CD4-positive, alpha-beta T cell treated with Interleukin-1 beta for 1 hour (primary cell): ENCODE measurements at places on chromosomes 7 and 10.
A peak's percentile ranks its signal among the peaks of the same experiment; 100 is the strongest.

DNA sequence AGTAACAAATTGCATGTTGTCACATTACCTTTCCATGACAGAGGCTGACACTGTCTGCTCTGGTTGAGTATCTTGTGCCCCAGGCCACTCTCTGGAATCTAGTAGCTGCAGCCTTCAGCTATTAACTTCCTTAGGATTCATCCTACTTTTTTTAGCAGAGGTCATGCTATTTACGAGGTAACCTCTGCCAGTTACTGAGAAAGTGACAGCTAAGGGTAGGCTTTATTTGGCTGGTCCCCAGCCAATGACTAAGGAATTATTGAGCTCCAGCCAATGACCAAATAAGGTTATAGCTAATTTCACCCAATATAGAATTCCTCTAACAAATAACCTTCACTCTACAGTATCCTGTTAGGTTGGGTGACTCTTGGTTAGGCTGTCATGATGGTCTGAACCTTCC, 1361.7 kb downstream of the XPNPEP1 start:
- no peak for DNase-seq

GRCh38 chr7:18529239-18529638, 33.7 kb downstream of the HDAC9 start:
- DNase-seq: no peak

DNA sequence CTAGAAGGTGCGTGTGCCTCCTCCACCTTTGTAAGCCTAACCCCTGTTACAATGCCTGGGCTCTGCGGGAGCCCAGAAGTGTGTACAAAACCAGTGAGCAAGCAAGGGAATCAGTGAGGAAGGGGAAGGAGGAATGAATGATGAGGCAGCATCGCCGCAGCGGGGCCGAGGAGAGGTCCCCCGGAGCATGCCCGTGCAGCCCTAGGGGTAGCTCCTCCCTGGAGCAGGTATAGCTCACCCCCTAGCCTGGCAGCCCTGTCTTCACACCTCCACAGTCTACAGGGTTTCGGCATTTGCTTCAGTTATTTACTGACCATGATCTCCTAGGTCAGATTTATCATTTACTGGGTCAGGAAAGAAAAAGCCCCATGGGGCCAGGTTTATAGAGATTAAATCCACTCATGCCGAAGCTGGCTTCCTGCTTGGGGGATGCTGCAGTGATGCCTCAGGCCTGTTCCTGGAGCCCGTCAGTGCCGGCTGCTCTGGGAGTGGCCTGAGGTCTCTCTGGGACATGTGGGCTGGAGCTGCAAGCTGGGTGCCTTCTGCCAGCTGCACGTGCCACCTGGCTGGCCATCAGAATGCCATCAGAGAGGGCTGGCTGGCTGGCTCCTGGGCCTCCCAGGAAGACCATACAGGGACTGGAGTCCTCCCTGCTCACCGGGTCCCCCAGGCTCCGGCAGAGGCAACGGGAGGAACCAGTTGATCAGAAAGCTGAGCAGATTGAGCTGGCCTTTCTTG, 138.9 kb downstream of the GRK5 start:
- DNase-seq: no peak

- no peak for DNase-seq
Measured at GRCh38 chr7:1106793-1107421, 19.0 kb downstream of the GPER1 start.

DNA sequence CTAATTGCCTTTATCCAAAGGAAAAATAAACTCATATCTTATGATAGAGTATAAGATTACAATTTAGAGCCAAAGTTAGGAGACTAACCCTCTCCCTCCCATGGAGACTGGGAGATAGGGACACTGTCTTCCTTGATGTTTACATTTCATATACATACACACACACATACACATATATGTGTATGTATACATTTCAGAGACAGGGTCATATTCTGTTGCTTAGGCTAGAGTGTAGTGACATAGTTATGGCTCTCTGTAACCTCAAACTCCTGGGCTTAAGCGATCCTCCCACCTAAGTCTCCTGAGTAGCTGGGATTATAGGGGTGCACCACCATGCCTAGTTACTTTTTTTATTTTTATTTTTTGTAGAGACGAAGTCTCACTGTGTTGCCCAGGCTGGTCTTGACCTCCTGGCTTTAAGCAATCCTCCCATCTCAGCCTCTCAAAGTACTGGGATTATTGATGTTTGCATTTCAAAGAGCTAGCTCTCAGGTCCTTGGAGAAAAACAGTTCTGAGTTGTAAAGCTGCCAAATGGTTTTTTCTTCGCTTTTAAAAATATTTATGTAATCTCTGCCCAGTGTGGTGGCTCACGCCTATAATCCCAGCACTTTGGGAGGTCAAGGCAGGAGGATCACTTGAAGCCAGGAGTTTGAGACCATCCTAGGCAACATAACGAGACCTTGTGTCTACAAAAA, 8.1 kb upstream of the REPIN1 start:
- no peak for DNase-seq

- no peak for DNase-seq
Measured at GRCh38 chr7:130989101-130989795, 255.2 kb upstream of the KLF14 start.

DNA sequence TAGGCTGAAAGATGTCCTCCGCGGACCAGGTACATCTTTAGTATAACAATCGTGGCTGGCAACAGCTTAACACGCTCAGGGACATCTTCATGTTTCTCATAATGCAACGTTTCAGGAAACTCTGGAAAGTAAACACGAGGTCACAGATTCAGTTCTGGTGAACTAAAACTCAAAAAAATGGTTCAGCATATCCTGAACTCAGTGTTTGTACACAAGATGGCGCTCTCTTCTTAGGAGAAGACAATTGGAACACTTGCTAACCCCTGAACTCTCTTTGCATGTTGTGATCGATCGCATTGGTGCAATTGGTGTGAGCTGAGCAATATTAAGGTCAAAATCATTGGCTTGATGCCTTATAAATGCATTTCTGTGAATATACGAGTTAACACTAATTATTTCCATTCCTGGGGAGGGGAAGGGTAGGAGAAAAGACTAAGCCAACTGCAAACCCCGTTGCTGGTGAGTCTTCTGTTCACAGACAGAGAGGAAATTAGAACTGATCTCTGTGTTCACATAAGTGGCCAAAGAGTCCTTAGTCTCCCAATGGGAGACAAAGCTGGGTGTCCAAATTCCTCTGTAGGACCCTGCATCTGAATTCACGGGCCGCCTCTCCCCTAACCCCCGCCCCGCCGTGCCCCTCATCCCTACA, 52.6 kb upstream of the FAM180A start:
- DNase-seq: peak; percentile 13

DNA sequence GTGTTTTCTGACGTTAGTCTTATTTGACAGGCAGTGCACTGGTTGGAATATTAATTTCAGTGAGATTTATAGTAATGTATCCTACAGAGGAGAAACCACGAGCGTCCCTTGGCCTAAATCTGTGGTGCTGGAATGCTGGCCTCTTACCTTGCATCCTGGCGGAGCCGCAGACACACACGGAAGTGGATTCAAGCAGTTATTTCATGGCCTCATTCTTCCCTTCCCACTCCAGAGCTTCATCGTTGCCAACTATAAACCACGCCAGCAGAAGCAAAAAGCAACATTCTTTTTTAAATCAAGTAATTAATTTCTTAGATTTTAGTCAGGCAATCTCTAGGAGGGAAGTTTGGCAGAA, 13.1 kb downstream of the WIPI2 start:
- no peak for DNase-seq

DNA sequence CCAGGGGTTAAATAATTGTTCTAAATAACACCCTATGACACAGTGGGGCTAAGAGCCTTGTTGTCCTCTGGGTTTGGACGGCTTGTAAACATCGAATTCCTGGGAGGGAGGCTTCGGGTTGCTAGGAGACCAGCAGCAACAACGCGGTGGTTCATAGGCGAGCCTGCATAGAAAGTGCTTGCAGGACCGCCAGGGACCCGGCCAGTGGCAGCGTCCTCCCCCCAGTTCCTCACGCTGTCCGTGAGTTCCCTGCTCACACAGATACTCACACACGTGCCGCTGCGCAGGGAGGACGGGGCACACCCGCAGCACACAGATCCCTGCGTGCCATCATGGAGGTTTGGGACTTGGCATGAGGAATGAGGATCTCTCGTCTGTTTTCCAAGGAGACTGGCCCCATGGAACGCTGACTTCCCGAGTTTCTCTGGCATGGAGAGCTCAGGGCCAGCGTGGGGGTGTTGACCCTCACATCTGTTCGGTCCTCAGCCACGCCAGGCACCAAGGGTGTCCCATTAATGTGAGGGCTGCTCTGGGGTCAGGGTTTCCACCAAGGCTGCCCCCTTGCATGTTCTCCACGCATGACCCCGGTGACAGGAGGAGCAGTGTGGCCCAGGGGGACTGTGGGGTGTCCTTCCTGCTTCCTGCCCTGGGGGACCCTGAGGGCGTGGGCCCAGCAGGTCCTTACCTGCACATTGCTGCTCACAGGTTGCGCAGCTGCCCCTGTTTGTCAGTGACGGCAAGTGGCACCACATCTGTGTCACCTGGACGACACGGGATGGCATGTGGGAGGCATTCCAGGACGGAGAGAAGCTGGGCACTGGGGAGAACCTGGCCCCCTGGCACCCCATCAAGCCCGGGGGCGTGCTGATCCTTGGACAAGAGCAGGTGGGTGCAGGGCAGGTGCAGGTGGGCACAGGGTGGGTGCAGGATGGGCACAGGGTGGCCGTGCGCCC, 9.7 kb downstream of the NPTX2 start:
- DNase-seq: no peak

GRCh38 chr10:59622320-59623132, 87.1 kb downstream of the SLC16A9 start:
- DNase-seq: peak; percentile 3

GRCh38 chr7:55305135-55305534, 60.0 kb upstream of the LANCL2 start:
- no peak for DNase-seq

- DNase-seq: no peak
Measured at GRCh38 chr10:122637376-122637775, 62.3 kb downstream of the C10orf120 start.

DNA sequence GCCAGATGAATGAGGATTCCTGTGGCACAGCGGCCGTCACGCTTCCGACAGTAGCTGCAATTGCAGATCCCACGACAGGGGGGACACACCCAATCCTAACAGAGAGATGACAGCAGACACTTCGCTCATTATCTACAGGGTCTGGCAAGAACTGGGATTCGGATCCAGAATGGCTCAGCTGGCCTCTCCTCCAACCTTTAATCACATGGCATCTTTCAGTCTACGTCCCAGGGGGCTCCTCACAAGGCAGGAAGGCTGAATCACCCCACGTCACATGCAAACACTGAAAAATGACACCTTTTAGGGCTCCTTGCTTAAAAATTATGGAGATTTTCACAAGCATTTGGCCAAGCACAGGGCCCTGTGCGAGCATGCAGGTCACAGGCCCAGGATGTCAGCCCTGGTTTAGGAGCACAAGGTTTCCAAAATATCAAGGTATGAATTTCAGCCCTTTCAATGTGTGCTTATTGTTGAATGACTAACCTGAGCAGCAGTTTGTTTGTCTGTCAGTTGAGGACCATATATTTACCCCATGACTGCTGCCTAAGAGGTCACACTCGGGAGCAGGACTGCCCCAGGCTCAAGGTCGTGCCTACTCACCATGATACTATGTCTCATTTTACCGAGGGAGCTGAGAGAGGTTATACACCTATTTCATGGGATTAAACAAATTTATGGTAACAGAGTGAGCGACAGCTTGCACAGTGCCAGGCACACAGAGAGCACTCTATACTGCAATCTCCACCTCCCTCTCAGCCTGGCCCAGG, 42.5 kb downstream of the CDCA7L start:
- DNase-seq: no peak

DNA sequence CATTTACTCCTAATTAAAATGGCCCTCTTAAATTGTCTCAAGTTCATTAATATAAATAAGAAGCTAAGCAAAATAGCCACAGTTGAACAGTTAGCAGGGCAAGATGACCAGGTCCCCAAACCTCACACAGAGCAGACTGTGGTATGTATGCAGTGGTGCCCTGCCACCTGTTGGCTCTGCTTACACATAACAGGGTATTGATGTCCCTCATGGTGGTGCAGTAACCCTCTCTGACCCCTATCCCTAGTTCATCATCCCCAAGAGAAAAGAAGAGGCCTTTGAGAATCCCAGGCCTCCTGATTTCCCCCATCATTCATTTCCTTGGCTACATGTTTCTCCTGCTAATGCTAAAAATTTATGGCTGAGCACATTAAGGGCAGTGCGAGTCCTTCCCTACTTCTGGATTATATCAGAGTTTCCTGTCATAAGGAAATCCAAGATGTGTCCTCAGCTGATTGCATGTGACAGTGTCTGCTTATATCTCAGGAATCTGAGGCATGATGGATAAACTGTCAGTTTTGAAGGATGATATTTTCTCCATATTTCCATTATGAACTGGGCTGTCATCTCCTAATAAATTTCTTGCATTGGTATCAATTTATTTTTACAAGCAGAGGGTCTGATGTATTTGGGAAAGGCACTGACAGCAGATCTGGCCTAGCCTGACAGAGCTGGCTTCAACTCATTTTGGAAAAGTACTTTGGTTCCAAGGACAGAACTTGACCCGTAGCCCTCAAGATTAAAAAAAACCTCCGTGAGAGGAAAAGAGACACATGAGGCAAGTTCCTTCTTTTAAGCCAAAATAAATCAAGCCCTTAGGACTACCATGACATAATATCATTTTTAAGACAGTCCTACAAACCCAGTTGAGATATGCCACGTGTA, 880.6 kb downstream of the LRMDA start:
- DNase-seq: no peak

GRCh38 chr7:78587443-78588044, 789.0 kb downstream of the PHTF2 start:
- DNase-seq: no peak

DNA sequence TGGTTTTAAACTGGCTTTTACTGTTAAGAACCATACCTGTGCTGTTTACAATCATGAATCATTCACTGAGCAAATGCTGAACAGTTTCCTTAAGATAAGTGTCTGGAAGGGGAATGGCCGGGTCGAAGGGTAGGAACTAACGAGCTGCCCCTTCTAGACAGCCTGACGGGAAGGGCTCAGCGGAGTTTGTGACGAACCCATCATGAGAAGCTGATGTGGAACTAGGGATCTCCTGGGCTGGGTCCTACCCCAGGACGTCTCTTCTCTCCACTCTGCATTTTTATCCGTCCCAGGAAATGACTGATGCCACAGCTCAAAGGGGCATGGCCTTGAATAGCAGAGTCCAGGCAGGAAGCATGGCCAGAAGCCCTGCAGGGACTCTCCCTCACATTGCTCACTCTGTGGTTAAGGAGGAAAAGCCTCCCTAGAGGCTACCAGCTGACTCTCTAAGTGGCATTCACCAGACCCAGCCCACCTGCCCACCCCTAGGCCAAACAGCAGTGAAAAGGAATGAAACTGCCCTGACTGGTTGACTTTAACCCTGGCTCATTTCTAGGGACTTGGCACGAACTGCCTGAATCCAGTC, 112.0 kb downstream of the PFKFB3 start:
- no peak for DNase-seq
